ENCODE measurements at places on chromosomes 4 and X.

- DNase-seq, result no peak
Measured at GRCh38 chrX:57595381-57595811, 3.6 kb downstream of the ZXDB start.

GRCh38 chr4:176814770-176815169 lies 22.0 kb upstream of the VEGFC start:
- DNase-seq, result no peak

DNA sequence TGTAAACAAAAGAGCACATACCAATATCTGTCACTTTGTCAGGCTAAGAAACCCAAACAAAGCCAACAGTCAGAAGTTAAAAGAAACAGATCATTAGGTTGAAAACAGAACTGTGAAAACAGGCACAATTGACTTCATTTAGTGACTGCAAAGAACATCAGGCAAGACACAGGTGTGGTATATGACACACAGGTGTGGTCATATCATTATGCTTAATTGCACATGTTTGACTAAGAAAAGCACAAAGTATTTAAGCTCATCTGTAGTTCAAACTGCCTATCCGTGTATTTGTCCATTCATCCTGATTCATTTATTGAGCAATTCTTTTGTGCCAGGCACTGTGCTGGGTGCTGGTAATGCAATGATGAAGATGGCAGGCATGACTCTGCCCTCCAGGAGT lies 150.7 kb downstream of the DEFB131A start:
- DNase-seq, result no peak

DNA sequence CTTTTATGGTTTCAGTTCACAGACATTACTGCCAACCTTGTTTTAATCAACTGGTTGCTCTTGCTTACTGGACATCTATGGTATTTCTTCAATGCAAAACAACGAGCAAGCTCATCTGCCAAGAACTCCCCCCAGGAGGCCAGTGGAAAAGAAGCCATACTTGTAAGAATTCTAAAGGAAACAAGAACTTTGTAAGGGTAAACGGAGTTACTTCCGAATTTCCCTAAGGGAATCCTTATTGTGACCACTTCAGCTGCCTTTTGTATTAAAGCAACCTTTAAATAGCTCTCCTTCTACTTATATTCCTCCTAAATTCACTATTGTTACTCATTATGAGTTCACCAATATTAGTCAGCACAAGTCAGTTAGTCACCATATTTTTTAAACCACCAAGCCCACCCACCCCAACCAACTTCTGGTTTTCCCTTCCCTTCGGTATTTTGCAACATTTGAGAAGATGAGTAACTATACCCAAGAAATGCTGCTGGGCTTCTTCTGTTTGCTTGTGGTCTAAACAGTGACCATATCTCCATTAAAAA lies 602.8 kb upstream of the DIPK2B start:
- DNase-seq, result no peak

DNA sequence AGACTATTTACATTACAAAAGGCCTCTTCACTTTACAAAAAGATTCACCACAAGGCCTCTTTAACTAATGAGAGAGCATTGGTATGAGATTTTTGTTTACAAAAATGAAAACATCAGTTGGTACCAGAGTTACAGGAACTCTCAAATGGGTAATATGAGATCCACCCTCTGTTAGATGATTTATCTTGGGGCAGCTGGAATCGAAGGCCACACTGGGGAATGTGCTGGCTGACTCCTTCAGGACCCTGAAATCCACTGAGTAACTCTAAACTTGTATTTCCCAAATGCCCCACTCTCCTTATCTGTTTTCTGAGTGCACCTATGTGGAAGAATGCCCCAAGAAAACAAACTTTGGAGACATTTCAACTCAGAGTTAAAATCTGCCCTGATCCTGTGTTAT lies 232.9 kb upstream of the F9 start:
- DNase-seq, result no peak

DNA sequence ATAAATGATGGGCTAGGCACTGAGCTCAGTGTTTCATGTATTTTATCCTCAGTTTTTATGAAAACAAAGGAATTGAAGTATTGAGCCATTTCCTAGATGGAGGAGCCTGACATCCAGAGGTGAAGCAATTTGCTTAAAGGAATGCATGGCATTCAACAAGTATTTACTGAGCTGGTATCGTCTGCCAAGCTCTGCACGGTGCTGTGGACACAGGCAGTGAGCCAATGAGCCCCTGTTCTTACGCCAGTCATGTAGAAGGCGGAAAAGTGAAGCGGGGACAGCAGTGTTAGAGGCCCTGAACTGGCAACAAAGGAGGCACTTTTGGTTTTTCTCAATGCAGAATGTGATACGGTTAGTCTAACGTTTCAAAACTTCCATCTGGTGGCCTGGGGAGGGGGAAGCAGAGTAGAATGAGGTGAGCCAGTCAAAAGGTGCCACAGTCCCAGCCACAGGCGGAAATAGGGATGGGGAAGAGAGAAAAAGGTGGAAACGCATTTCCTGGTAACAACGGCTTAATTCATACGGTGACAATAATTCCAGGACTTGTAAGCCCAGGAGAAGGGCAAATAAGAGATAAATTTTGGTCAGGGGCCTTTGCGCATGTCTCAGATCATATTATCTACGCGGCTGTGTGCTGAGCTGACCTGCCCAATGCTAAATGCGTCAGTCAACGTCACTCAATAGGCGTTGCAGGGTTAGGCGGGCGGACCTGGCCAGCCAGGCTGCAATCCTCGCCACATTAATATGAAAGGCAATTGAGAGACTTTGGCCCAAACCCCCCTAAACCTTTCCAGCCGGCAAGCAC lies 133.9 kb downstream of the AFAP1 start:
- DNase-seq, result no peak

- no peak for DNase-seq
Measured at GRCh38 chr4:38740303-38740702, 42.5 kb downstream of the TLR10 start.

GRCh38 chr4:37983951-37984350 lies 23.8 kb downstream of the PTTG2 start:
- no peak for DNase-seq

DNA sequence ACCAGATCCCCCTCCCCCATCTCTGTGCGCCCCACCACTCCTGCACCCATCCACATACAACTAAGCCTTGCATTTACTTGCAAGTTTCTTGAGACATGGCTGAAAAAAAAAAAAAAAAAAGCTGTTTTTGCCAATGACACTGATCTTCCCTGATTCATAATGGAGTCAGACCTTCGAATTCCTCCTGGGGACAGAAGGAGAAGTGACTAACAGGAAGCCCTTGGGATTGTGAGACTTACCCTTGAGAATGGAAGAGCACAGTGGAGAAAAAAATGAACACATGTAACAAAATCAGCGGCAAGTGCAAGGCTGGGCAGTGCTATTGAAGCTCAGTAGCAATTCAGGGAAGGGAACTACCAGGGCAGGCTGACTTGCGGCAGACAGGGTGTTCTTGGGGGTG lies 288.4 kb downstream of the BCOR start:
- DNase-seq, result no peak

DNA sequence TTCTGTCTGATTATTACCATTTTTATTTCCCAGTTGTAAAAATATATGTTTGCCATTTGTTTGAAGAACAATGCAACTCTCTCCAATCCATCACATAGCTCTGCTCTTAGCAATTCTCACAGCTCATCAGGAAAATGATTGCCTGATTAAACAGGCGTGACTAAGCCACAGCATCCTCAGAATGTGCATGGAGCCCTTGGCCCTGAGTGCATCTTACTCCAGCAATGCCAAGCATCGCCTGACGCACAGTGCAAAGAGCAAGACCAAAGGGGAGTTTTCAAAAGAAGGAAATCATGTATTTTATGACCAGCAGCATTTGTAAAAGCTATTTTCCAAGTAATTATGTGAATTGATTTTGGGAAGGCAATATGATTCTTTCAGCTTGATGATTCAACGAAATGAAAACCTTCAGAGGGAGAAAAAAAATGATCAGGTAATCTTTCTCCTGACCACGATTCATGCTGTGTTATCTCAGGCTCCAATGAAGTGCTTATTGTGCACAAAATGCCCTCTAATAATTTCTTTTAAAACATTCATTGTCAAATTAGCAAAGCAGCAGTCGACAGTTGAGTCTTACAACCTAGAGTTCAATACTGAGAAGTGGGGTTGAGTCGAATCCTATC lies 138.0 kb upstream of the FAM9B start:
- no peak for DNase-seq

GRCh38 chr4:102575369-102576129 lies 74.4 kb downstream of the NFKB1 start:
- DNase-seq, result no peak

DNA sequence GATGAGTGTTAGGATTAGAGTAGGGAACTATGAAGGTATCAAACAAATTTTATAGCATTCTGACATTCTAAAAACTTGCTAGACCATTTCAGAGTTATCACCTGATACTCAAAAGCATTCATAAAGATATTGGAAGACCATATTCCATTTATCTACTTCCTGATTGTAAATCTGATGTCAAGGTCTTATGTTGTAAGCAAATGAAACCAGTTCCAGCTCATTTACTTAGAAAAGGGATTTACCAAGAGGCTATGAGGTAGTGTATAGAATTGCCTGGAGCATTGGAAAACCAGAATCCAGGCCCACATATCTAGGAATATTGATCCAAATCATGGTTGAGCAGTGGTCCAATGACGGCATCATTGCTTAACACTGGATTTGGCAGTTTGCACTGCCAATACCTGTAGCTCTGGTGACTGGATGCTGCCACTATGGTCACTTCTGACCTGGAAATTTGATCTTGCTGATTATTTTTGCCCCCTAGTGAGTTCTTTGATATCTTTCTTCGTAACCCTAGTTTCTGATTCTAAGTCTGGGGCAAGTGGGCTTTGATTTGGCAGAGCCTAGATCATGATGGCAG lies 25.4 kb downstream of the ARFIP1 start:
- no peak for DNase-seq

- peak; percentile 52 for DNase-seq
Measured at GRCh38 chr4:8228319-8229250, 29.5 kb downstream of the SH3TC1 start.

DNA sequence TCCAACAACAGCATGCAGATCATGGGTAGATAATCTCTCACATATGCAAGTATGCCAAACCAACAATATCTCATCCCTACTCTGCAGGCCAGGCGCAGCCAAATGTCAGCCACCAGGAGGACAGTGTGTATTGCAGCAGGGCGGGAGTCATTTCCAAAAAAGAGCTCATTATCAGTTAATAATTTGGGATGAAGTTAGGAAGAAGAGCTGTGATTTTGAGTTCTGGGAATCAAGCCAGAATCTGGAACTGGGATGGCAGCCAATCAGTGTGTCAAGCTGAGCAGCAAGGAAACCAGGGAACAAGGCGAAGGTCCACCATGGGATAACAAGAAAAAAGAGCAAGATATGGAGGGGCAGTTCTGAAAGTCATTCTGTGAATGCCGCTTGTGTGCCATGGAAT lies 88.2 kb upstream of the CAMK2D start:
- no peak for DNase-seq

GRCh38 chrX:120795301-120795700 lies 80.4 kb downstream of the CT47B1 start:
- no peak for DNase-seq

GRCh38 chrX:42725196-42725595 lies 52.8 kb downstream of the PPP1R2C start:
- DNase-seq, result no peak

DNA sequence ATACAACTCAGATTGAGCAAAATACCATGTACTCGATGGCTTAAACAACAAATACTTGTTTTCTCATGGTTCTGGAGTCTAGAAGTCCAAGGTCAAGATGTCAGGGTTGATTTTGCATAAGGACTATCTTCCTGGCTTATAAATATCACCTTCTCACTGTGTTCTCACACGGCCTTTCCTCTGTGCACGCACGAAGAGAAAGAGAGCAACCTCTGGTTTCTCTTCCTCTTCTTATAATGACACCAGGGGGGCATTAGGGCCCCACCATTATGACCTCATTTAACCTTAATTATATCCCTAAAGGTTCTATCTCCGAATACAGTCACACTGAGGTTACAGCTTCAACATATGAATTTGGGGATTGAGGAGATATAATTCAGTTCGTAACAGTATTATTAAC lies 504.0 kb downstream of the MAGEE1 start:
- no peak for DNase-seq

GRCh38 chr4:80921441-80921840 lies 109.1 kb upstream of the BMP3 start:
- no peak for DNase-seq

- DNase-seq, result no peak
Measured at GRCh38 chr4:100569196-100569595, 51.4 kb upstream of the EMCN start.

GRCh38 chr4:118950224-118950623 lies 61.6 kb downstream of the SYNPO2 start:
- no peak for DNase-seq

DNA sequence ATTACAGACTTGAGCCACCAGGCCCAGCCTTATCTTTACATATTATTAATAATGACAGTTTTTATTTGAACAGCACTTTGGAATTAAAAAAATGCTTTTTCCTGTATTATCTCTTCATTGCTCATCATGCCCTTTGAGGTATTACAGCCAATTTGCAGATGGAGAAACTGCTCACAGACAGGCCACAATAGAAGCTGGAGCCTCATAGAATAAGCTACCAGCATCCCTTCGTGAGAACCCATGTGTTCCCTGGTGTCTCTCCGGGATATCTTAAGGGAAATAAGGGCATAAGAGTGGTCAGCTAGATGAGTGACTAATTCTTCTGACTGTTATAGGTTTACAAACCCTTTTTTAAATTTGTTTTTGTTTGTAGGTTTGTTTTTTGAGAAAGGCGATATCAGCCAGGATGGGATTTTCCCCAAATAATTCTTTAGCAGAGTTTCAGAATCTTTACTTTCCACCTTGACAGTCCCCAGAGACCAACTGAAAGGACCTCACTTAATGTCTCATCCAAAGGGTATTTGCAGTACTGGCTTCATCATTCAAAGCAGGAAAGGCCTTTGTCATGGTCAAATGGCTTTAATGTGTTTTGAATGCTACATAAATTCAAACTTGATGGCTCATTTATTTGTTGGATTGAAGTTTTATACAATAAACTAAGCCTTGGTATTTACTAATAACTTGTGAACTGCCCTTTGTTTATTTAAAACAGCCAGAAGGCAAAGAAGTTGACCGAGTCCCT lies 48.0 kb upstream of the SOD3 start:
- no peak for DNase-seq

DNA sequence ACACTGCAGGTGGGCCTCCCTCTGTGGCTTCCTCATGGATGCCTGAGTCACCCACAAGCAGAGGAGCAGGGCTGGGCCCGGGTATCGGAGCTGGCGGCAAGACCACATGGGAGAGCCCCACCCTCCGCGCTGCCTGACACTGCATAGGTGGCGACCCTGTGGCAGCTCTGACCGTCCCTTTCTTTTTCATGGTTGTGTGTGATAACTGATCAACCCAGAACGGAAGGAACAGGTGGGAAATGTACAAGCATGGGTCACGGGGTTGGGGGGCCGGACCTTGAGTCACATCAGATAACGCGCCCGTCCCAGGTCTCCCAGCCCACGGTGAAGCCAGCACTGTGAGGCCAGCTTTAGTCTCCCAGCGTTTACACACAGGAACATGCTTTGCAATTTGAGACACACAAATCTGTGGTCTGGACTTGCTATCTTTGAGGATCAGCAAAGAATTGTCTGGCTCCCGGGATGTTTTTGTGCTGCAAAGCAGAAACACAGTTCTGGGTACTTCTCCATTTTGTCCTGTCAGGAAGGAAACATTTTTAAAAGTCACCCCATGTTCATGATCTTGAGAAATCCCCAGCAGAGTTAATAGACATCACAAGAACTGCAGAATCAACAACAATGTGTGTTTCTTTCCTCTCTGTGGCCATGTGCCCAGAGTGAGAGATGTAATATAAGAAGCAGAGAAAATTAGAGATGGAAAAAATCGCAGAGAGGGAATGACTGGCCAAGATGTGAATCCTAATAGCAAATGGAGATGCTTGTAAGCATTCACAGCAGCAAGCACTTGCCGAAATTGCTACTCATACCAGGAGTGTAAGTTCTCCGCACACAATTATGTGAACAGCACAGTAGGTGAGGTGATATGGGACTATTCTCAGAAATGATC lies 70.1 kb upstream of the CBR4 start:
- peak; percentile 32 for DNase-seq

Data from GM18507 (cell line).